ENCODE measurements at places on chromosomes 11 and 22.

GRCh38 chr11:36447947-36448346 is 62.1 kb downstream of the TRAF6 start:
- DNase-seq, result no peak

- no peak for DNase-seq
These were observed 2.8 kb downstream of the NECTIN1 start for GRCh38 chr11:119726150-119726553.

- no peak for DNase-seq
These were observed 24.5 kb downstream of the ST14 start for GRCh38 chr11:130183878-130184610.

GRCh38 chr22:50119169-50119767 is 29.5 kb downstream of the MOV10L1 start:
- DNase-seq, result no peak

DNA sequence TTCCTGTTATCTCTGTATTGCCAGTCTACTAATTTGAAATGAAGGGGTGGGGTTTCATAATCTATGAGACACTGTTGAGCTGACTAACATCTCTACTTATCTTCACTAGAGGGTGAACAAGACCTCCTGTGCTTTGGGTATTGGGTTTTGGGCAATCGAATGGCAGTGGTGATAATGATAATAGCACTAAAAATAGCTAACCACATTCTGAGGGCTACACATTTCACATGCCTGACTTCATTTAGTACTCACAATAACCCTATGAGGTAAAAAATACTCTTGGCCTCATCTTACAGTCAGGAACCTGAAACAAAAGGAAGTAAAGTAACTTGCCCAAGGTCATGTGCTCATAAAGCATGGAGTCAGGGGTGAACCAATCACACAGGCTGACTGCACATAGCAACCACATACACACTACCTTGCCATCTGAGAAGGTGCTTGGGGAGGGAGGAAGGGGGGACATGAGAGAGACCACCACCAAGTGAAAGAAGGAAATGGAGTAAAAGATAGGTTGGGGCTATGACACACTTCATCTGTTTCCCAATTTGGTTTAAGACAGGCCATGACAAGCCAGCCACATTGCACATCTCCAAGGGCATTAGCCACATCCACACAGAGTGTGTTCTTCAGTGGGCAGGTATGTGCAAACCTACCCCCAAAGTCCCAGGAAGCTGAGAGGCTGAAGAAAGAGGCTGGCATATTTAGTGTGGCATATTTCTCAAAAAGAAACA is 387.6 kb upstream of the DDI1 start:
- DNase-seq, result no peak

GRCh38 chr11:11770296-11770695 is 71.5 kb upstream of the USP47 start:
- no peak for DNase-seq

- peak; percentile 44 for DNase-seq
These were observed 450 bp downstream of the CBX6 start for GRCh38 chr22:38871360-38872171.

DNA sequence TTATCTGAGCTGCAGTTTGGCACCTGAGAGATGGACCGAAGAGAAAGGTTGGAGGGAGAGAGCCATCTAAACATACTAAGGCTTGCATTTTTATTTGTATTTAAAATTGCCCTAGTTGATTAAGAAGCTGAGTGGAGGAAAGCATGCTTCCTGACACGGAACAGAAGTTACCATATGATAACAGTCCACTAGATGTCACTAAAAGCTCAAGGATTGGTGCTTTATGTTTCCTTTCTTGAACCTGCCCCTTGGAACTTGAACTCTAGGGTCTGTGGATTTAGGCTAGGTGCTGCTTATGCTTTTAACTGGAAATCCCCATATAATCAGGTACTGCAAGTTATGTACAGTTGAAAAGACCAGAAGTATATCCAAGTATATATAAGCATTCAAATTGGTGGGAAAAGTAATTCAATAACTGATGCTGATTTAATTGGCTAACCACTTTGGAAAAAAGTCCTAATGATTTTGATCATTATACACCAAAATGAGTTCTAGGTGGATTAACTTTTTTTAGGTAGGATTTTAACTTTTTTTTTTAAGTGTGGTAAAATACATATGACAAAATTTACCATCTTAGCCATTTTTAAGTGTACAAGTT is 9.5 kb downstream of the RBMXL2 start:
- DNase-seq, result peak; percentile 66

DNA sequence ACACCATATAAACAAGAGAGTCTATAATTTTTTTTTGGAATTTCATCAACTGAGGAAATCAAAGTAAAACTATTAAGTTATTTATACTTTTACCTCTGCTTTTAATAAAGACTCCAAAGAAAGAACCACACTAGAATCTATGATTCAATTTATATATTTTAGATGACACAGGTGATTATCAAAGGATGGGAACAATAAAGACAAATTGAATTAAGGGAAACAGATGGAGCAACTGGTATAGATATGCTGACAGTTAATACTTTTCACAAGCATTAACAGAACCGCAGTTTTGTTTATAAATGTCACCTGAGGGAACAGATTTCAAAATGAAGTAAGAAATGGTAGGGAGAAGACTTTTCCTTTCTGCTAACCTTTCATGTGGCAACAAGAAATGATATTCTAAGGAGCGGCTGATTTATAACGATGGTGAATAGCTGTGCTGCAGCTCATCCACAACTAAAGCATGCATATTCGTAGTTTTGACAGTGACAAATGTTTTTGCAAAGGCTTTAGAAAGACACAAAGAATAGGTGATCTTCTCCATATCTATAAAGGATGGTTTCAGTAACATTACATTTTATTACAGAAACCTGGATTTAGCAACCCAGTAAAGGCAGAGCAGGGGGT is 1502.9 kb upstream of the RAG2 start:
- DNase-seq, result no peak

DNA sequence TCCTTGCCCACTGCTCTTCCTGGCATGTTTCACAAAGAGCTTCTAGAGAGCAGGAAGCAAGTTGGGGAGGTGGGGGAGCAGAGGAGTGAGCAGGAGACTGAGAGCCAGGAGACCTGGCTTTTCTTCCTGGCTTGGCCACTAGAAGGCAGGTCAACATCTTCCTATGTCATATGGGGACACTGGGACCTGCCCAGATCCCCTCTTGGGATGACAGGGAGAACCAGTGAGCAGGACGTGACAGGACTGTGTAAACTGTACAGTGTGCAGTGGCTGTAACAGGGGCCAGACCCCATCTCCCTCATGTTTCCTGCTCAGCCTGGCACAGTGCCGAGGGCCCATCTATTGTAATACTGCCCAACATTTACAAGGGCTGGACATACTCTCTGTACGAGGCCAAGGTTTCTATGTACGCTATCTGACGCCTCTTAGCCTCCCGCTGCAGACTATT is 29.4 kb downstream of the GDPD5 start:
- no peak for DNase-seq

GRCh38 chr11:63478896-63479295 is 12.1 kb downstream of the PLAAT5 start:
- DNase-seq, result peak; percentile 80

DNA sequence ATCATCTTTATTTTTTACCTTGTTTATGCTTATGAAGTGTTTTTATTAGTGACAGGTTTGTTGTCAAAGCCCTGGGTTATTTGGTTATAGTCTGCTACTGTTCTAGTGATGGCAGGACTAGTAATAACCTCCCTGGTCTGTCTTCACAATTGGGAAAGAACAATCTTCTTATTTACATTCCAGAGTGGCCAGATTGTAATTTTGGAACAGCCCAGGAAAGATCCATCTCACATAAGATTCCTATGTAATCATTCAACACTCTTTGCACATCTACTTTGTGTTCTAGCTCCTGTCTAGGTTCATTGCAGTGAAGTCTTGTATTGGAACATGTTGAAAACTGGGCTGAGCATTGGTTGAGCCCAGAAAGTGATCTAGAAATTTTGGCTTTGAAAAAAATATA is 63.8 kb downstream of the CYB5R2 start:
- no peak for DNase-seq

DNA sequence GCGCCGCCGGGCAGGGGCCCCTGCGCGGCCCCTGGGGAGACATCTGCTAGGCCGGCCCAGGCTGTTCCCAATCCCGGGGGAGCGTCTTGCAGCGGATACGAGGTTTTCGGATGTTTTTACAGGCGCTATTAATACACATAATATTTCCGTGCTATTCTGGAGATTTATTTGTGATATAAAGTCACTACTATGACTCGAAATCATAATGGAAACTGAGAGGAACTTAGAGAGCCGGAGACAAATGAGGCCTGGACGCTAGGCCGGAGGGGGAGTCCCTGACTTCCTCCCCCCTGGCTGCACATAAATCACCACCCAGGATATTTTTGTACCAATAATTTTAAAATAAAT is 91.7 kb upstream of the ANO1 start:
- DNase-seq, result no peak

- DNase-seq, result no peak
These were observed 133.6 kb downstream of the CASP12 start for GRCh38 chr11:104764710-104765045.

GRCh38 chr22:42154293-42155052 is 23.9 kb upstream of the CYP2D6 start:
- DNase-seq, result no peak

All from ELR (cell line).